ENCODE measurements at places on chromosomes 6 and 20.

DNA sequence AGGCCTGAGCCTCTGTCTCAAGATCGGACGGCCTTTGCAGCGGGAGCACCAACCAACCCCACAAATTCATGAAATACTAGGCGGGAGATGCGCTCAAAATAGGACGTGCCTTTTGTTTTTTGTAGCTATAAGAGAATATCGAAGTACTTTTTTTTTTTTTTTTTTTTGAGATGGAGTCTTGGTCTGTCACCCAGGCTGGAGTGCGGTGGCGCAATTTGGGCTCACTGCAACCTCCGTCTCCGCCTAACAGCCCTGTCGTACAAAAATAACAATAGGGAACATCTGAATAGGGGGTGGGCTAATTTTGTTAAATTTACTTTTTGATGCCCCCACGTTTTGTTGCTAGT lies 5.9 kb upstream of the TUBB2A start:
- no peak for DNase-seq

GRCh38 chr6:123655521-123656306 lies 19.0 kb upstream of the TRDN start:
- DNase-seq = no peak

DNA sequence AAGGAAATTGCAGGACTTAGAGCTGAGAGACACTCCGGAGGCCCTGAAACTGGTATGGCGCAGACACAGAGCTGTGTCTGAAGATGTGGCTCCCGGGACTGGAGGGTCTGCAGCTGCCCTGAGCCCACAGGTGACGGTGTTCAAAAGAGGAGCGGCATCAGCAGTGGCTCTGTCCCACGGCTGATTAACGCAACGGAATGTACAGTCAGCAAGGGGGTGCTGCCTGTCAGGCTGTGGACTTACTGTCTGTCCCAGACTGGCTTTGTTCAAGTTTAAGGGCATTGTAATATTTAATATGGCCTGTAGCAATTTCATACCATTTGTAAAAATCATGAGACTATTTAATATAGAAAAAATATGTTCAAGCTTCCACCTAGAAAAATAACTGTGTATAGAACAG lies 228.0 kb upstream of the TAB2 start:
- no peak for DNase-seq

GRCh38 chr6:46011188-46012085 lies 4.2 kb downstream of the CLIC5 start:
- DNase-seq = no peak

All from fibroblast of skin of left quadriceps (primary cell).